ENCODE measurements at places on chromosomes 11 and 22.

GRCh38 chr11:94775567-94776327 is 7.6 kb downstream of the AMOTL1 start:
- peak; percentile 8 for DNase-seq

DNA sequence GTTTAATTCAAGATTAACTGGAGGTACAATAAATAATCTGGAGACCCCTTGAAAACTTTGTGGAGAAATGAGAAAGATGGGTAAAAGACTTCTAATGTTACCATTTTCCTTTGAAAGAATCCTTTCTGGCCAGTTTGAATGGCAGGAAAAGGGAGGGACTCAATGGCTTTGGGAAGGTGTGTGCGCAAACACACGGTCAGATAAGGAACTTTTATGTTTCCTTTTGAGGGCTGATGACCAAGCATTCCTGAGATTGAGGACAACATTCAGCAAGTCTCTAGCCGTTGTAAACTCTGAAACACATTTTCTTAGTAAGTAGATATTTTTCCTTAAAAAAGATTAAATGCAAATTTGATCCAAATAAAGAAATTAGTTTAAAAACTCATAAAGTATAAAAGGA is 909.7 kb upstream of the TENM4 start:
- DNase-seq = no peak

DNA sequence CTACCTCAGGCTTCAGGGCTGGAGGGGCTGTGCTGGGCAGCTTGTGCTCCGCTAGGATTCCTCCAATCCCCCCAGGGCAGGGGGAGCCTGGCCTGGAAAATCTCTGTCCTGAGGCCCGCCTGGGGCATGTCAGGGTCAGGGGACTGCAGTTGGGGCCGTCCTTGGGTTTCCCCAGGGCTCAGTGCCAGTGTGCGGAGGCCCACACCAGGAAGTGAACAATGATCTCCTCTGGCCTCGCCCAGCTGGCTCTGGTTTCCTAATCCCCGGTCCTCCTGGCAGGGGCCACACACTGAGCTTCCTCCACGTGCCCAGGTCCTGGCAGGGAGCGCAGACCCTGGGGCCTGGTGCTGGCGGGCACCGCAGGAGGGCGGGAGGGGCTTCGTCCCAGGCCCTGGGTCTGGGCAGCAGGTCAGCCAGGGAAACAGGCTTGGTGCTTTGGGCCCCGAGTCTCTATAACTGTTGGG is 1.4 kb upstream of the MUC2 start:
- DNase-seq = no peak

DNA sequence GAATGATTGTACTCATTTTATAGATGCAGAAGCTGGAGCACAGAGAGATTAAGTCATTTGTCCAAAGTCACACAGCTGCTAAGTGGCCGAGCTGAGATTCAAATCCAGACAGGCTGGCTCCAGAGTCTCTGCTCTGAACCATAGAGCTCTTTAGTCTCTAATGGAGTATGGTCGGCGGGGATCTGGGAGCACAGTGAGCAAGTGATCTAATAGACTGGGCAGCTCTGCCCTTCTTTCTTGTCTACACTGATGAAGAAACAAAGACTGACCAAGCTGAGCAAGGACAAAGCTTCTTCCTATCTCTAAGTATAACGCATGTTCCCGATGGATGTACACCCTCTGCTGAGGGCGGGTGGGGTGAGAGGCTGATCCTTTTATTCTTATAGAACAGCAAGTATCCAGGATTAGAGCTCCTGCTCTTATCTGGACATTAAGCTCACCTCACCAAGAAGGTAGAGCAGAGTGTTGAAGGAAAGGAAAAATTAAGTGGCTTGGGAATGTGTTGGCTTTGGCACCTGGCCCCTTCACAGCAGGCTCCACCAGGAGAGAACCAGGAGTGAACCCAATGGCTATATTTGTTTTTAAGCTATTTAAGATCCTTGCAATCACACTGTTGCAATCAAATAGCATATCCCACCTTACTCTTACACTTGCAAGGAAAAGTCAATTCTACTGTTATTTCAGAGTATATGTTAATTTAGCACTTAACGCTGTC is 68.7 kb downstream of the ETS1 start:
- peak; percentile 28 for DNase-seq

- no peak for DNase-seq
Measured at GRCh38 chr22:44133161-44133560, 47.6 kb upstream of the PARVG start.

GRCh38 chr11:65329478-65329877 is 4.2 kb upstream of the DPF2 start:
- DNase-seq = no peak

GRCh38 chr11:5923794-5924193 is 18.3 kb upstream of the OR56A3 start:
- DNase-seq = no peak

DNA sequence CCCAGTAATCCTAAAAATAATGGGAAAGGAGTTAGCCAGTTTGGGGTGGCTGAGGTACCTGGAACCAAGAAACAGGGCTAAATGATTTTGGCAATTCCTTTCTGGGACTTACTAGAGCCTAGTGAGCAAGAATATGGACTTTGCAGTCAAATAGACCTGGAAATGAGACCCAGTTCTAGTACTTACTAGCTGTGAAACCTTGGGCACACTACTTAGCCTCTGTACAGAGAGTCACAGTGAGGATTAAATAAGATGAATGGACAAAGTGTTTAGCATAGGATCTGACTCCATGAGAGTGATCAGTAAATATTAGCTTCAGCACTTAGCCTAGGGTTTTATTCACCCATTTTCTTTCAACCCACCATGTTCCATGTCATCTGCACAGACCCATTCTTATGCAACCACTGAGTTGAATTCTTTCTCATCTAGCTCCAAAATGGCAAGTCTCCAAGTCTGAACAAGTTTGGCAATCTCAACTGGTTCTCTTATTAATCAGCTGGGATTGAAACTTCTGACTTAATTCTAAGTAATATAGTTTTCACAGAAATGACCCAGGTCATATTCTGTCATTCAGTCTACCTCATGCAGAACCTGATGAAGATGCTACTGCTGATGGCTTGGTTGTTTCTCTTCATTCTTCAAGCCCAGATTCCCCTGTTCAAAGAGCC is 15.0 kb upstream of the SORL1 start:
- DNase-seq = no peak

- no peak for DNase-seq
Measured at GRCh38 chr11:46099963-46100316, 21.3 kb downstream of the PHF21A start.

DNA sequence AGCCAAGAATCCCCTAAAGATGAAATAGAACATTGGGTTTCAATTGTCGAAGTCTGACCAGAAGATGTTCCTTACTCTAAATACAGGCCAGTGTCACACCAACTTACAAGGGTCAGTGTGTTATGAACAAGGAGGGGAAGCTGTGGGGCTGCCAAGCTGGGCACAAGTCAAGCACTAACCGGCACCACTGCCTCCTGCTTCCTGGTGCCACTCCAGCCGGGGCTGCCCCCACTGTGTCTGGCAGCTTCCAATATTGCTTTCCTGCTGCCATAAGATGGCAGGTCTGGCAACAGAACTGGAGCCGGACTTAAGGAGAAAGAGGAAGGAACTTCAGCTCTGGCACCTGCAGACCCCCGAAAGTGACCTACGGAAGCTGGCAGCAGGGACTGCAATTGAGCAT is 13.7 kb upstream of the VPS37C start:
- no peak for DNase-seq

DNA sequence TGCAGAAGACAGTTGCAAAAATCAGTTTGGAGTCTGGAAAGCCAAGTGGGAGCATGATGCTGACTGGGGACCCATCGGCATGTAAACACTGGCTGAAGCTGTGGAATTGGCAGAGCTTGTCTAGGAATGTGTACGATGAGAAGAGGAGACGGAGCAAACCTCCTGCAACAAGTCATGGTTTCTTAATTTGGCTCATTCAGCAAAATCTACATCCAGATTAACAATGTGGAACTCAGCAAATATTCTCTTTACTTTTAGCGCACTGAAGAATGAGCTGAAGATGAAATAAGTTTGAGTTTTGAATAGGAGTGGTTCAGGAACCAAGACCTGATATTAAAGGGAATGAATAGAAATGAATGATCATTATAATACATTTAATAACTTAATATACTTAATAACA is 26.6 kb downstream of the RASSF10 start:
- no peak for DNase-seq

GRCh38 chr11:91688672-91689071 is 535.9 kb upstream of the FAT3 start:
- DNase-seq = no peak

DNA sequence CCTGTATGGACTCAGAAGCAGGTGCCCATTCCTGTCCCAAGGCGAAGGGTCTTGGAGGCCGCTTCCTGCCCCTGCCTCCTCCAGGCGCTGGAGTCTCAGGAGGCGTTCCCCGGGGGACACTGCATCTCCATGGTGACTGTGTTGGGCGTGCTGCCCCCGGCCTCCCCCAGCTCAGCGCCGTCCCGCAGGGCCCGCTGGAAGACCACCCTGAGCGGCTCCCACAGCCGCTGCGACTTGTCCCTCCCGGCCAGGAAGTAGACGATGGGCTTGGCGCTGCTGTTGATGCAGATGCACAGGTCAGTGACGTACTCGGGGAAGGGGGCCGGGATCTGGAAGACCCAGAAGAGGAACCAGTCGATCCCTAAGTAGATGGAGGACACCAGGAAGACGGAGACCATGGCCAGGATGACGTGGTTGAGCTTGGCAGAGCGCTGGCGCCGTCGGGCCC is 7.8 kb downstream of the MRGPRF start:
- DNase-seq = no peak

GRCh38 chr11:76382209-76382608 is 1.1 kb downstream of the GVQW3 start:
- no peak for DNase-seq

DNA sequence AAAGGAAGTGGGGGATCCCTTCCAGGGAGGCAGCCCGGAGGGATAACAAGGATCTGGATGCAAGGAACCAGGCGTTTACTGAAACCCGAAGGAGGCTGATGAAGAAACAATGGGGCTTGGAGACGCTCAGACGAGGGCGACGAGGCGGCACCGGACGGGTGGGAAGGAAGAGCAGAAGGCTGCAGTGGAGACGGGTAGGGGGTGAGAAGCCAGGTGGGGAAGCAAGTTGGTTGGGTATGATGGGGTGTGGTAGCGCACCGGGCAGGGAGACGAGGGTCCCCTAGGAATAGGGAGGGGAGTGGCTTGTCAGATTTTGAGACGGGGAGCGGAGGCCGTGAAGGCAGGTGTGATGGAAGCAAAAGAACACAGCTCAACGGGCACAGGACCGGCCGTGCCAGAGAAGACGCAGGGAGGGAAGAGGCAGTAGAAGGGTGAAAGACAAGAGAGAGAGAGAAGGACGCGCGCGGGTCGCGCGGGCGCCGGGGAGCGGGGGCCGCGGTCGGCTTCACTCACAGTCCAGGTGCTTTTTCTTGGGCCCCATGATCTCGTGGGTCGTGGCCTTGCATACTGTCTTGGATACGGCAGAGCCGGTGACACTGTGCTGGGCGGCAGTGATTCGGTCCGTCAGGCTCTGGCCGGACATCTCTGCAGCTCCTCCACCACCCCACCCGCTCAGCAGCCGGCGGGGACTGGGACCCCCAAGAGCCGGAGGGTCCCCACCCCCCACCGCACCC is 579 bp downstream of the PICALM start:
- DNase-seq = no peak

GRCh38 chr11:96179905-96180304 is 163.1 kb downstream of the MAML2 start:
- no peak for DNase-seq

- DNase-seq = no peak
Measured at GRCh38 chr11:61333550-61334433, 764 bp downstream of the TKFC start.

DNA sequence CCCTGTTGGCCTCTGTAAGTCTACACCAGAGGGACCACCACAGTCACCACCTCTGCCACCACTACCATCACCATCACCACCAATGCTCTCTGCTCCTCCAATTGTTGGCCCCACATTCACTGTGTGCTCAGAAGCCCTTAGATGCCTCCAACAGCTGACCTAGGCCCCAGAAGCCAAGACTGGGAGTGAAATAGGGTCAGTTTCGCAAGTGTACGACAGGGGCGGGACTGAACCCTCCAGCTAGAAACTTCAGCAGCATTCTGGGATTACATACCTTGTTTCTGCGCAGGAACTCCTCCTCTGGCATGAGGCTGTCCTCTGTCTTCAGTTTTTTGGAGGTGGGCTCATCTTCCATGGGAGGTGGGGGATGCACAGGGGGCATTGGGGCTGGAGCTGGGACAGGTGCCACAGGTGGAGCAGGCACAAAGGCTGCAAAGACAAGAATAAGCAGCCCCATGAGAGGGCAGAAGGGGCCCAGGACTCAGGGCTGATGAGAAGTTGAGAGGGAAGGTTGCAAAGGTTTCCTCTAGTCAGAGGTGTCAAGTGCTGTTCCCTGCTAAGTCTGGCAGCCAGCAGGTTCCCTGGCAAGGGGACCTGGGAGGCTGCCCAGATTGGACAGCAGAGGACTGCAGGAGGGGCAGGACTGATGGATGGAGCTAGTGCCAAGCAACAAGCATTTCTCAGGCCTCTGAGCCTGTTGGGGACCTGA is 10.2 kb upstream of the TBC1D10A start:
- no peak for DNase-seq

DNA sequence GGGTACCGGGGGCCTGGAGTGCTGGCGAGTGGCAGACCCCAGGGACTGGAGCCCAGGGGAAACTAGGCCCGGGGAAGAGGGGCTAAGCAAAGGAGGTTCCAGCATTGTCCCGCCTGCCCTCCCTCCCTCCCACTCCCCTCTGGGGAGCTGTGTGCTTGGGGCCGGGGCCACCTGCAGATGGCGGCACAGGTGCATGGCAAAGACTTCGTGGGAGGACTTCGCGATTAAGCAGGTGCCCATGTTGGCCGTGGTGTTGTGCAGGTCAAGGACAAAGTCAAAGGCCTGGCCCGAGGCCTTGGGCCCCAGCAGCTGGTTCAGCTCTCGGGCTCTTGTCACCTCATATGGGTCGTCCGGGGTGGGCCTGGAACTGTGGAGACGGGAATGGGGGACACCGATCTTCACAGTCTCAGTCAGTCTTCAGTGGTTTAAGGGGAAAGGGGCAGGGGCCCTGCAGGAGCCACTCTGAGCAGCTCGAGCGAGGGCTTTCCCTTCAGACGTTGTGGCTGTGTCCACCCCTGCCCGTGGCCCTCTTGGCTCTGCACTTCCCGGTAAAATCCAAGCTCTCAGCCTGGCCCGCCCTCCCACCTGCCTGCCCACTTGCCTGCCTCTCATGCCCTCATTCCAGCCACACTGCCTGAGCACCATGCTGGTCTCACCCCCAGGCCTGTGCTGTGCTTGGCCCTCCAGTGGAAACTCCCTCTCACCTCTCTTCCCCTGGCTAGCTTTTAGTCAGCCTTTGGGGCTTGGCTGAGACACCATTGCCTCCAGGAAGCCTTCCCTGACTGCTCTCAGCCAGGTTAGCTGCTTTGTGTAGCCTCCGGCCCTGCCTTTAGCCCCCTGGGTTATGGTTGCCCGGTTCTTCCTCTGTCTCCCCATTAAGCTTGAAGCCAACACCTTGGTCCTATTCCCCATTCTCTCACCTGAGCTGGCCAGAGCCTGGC is 4.7 kb downstream of the ACY3 start:
- DNase-seq = no peak
